H1 (cell line): ENCODE measurements at places on chromosomes 1 and 21. TPM values are rescaled to one million over a fixed set of nuclear protein-coding genes. Genes with fewer than 3 reads are reported as not detected.

Gene CDA
- polyA plus RNA-seq, result 11.3 TPM in 2 replicates

Gene G0S2
- polyA plus RNA-seq, result 1.7 and 3.9 TPM in 2 replicates

Gene TNFRSF4
- 0.06 TPM in 1 of 2 replicates, not detected in the other for polyA plus RNA-seq

Gene GRHL3
- 0.80 and 2.2 TPM in 2 replicates for polyA plus RNA-seq

Gene CA6
- polyA plus RNA-seq, result not detected in 2 replicates

Gene VWA5B1
- 0.54 and 1.3 TPM in 2 replicates for polyA plus RNA-seq

Gene PPM1J
- polyA plus RNA-seq, result 31.6 and 45.4 TPM in 2 replicates

Gene AXDND1
- not detected in 2 replicates for polyA plus RNA-seq

Gene UTS2
- polyA plus RNA-seq, result not detected in 2 replicates

Gene ZNF648
- polyA plus RNA-seq, result 0.53 and 0.64 TPM in 2 replicates

Gene VSIG8
- polyA plus RNA-seq, result not detected in 2 replicates

Gene TRAF3IP3
- polyA plus RNA-seq, result not detected in 2 replicates

- DNase-seq, result no peak
These were observed 48.6 kb upstream of the PLA2G2C start for GRCh38 chr1:20234788-20235535.

- no peak for DNase-seq
These were observed 78.5 kb downstream of the FHAD1 start for GRCh38 chr1:15325375-15326085.

GRCh38 chr1:54335011-54335754 lies 71.0 kb downstream of the SSBP3 start:
- no peak for DNase-seq

- DNase-seq, result no peak
These were observed 61.4 kb downstream of the EIF2B3 start for GRCh38 chr1:44924835-44925464.

GRCh38 chr1:118204105-118204504 lies 19.1 kb upstream of the SPAG17 start:
- DNase-seq, result no peak

GRCh38 chr1:24929398-24930259 lies 447 bp downstream of the RUNX3 start:
- no peak for DNase-seq

- DNase-seq, result no peak
These were observed 273.8 kb downstream of the KCNJ6 start for GRCh38 chr21:37642493-37642892.

DNA sequence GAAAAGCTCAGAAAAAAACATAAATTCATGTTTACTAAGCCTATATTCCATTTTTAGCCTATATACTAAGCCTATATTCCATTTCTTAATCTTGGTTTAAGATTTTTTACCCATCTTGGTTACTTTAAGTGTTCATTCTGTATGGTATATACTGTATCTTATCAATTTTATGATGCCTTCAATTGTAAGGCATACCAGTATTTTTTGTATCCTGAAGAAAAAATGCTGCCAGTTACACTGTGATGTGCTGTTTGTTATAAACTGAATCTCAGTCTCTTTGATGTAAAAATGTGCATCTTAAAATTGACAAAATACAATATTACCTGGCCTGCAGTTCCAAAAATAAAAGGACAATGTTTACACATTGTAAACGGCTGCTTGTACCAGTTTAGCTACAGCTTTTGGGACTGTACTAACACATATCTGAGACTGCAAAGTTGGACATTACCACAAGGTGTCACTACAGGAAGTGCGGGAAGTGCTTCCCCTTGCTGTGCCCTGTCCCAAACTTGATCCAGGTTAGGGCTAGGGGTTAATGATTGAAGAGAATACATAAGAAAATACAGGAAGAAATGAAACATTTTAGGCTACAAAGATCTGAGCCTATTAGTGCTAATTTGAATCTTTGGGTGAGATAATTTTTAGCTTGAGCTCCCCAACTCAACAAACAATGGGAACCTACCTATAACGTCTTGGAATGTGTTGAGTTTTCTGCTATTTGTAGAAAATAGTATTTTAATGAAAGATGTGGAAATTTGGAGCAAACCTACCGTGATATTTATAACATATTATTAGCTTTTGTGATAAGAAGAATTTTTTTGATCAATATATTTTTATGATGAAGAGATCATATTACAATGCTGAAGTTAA lies 108.9 kb downstream of the LBR start:
- DNase-seq, result no peak

DNA sequence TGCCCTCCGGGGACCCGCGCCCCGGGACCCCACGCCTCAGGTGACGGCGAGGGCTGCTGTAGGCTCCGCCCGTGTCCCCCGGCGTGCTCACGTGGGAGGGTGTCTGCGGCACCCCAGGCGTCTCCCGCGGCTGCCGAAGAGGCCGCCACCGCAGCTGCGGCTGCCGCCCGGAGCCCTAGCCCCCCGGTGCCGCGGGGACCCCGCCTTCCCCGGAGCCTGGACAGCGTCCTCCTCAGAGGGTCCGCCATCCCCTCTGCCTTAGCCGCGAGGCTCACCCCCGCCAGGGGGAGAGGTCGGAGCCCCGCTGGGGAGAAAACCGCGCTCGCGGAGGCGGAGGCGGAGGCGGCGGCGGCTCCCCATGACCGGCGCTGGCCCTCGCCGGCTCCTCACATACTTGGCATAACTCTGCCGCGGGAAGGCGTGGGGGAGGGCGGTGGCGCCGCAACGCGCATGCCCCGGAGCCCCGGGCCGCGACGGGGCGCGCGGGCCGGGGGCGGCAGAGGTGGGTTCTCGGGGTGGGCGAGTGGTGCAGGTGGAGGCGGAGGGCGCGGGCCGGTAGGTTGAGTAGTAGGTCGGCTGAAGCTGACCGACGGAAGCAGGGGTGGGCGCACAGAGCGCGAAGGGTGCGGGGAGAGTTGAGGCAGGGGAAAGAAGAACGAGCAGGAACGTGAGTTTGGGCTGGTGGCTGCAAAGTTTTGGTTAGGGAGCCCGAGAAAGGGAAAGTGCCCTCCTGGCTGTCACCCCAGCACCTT lies 700 bp upstream of the SYDE2 start:
- peak; percentile 91 for DNase-seq

DNA sequence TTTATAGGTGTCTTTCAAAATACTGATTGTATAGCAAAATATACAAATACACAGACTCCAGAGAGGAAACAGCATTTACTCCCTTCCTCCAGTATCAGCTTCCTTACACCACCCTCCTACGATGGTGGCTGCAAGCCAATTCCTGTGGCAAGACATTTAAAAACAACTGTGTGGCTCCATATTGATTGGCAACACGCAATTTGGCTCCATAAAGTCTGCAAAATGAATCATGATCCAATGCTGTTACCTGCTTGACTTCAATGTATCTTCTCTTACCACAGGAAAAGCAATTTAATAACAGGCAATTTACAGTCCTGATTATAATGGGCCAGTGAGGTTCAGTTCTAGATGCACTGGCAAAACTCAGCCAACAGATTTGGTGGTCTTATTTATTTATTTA lies 19.7 kb upstream of the ATP6V1G3 start:
- no peak for DNase-seq

DNA sequence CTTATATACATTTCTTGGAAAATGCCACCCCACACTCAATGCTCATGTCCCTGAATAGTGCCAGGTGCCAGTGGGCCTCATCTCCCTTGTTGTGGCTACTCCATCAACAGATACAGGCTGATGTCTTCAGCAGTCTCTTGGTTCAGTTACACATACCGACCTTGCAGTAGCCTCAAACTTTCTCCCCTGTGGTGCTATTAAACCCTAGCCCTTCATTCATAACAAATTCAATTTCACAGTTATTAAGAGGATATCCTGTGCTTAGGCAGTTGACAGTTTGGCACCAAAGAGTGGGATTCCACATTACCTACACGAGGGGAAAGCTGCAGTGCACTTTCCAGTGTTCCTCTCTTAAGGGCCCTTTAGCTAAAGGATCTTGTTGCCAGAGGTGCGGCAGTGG lies 35.9 kb upstream of the CAMK1G start:
- DNase-seq, result no peak

DNA sequence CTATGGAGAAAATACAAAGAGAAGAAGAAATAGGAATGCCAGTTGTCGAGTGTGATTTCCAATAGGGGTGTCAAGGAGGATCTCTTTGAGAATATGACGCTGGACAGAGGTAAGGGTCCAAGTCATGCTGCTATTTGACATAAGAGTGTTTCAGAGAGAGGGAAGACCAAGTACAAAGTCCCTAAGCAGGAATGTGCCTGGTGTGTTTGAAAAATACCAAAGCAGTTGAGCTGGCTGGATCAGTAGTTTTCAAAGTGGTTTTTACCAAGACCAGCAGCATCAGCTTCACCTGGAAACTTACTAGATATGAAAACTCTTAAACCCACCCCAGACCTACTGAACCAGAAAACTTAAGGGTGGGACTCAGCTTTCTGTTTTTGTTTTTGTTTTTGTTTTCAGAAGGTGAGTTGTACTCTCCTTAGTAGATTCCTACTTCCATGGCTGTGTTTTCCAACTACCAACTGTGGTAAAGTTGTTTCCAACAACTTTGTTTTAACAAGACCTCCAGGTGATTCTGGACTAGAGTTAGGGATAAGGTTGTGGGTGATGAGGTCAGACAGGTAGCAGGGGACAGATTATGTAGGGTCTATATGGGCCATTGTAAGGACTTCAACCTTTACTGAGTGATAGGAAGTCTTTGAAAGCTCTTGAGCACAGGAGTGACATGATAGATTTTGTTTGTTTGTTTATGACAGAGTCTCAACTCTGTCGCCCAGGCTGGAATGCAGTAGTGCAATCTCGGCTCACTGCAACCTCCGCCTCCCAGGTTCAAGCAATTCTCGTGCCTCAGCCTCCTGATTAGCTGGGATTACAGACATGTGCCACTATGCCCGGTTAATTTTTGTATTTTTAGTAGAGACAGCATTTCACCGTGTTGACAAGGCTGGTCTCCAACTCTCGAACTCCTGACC lies 7.3 kb upstream of the GJA9 start:
- DNase-seq, result no peak

DNA sequence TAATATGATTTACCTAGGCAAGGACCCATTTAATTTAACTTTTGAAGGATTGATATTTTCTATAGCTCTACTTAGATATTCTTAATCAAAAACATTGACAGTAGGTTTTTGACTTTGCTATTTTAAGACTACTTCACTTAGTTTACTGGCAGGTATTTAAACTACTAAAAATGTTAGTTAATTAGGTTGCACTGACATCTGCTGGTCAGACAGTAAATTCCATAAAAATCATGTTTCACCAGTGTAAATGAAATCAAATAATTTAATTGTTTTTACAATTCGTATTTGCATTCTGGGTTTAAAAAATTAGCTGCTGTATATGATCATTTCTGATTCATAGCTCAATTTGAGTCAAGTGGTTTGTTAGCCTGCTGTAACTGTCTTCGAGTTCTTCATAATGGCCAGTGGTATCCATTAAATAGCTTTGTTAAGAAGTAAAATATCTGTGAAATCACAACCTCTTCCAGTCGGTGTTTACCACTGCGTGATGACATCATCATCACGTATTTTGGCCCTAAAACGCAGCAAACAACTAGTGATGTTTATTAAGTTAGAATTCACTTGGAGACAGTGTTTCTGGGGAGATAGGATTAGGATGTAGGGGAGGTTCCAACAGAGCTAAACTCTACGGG lies 26.2 kb downstream of the EXTL2 start:
- DNase-seq, result no peak

DNA sequence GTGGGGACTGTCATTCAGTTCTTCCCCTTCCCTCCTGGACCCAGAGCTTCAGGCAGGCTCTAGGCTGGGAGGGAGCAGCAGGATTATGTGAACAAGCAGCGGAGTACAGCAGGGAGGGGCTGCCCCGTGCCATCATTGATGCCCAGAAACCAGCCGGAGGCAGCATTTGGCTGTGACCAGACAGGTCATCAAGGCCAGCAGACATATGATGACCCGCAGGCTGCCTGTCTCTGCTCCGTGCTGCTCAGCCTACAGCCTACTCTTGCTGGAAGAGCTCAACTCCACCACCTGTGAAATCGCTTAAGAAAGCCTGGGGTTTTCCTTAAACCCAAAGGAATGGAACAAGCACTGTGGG lies 4.9 kb downstream of the KLHL21 start:
- no peak for DNase-seq

DNA sequence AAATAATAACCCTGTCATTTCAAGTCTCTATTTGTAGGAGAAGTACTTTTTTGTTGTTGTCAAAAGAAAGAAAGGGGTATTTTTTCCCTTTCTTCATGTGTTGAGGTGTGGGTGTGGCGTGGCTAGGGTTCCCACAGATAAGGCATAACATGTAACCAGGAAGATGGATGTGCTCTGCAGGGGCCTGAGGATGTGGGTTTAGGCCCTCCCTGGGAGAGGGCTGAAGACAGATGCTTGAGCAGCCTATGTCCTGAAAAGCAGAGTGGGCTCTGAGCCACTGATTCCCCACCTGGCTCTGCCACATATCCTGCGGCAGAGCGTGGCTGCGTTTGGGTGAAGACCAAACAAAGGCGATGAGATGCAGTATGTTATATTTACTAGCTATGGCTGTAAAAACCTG lies 13.9 kb upstream of the ADAR start:
- DNase-seq, result no peak

GRCh38 chr1:204206121-204206520 lies 7.7 kb downstream of the GOLT1A start:
- no peak for DNase-seq

GRCh38 chr1:8374812-8375211 lies 56.9 kb downstream of the SLC45A1 start:
- no peak for DNase-seq

DNA sequence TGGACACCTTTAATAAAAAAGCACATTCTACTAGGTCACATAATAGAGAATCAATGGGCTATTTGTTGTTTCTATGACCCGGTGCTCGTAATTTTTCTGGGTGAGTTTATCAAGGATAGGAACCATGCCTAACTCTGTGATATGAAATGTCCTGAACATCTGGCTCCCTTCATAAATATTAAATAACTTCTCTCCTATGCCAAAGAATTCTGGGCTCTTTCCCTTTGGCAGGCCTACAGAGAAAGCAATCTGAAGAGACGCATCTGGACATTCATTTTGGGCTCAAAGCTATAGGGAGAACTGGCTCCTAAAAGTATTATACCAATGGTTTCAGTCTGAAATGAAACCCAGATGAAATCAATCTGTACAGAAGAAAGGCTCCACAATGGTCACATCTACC lies 38.8 kb upstream of the ANGPTL7 start:
- DNase-seq, result no peak

- DNase-seq, result no peak
These were observed 191.3 kb downstream of the CACNA1E start for GRCh38 chr1:181674617-181675016.

GRCh38 chr1:157944663-157945280 lies 48.7 kb upstream of the KIRREL1 start:
- no peak for DNase-seq

DNA sequence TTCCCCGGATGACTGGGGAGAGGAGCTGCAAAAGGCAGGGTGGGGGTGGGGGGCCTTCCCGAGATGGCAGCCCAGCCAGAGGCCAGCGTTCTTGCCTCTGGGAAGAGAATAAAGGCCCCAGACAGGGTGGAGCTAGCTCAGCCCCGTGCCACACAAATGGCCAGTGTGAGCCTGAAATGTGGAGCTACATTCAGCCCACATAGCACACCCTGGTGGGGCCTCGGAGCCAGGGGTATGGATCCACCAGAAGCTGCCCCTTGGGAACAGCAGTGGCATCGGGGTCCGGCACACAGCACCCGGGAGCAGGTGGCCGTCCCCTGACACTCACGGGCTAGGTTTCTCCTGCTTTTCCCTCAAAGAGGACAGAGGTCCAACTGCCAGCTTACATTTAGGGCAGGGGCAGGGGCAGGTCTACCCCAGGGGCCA lies 93.9 kb downstream of the PDE9A start:
- DNase-seq, result no peak

- no peak for DNase-seq
These were observed 155.3 kb downstream of the DISC1 start for GRCh38 chr1:231781892-231782291.
